ENCODE measurements at places on chromosomes 4 and X. TPM values are rescaled to one million over a fixed set of nuclear protein-coding genes. Genes with fewer than 3 reads are reported as not detected.

Gene ARSJ
- 11.3 TPM for polyA plus RNA-seq

DNA sequence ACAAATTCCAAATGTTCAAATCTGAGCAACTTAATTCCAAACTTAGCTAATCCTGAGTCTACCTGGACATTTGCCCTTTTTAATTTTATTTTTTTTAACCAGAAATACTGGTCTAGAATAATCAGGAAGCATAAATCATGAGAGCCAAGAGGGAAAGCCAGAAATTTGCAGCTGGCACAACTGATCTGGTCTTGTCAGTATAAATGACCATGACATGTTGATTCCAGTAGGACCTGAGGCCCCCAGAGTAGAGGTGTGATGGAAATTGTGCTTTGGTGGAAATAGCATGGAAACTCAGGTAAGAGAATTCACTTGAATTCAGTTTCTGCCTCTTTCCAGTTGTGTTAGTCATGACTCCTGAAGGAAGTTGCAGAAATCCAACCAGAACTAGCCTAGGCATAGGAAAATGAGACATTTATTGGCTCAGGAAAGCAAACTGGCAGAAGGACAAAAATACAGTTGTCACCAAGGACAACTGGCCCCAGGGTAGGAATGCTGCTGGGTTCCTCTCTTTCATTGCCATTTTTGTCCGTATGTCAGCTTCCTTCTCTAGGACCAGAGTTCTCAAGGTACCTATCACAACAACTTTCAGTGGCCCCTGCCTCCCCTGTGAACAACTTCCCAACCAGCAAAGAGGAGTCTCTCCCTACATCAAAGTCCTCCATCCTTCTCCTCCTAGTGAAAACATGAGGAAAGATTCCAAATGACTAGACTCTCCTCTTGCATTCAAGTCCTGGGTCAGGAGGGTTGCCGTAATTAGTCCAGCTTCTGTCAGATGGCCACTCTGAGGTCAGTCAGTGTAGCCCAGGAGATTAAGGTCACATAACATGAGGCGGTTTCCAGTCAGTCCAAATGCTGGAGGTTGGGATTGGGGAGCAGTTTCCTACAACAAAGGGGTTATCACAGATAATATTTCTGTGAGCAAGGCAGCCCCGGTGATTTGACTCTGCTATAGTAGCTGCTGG, 29.3 kb upstream of the MYOZ2 start:
- no peaks in the 10 kb centered on the region for H3K36me3 ChIP-seq
- no peak for DNase-seq

DNA sequence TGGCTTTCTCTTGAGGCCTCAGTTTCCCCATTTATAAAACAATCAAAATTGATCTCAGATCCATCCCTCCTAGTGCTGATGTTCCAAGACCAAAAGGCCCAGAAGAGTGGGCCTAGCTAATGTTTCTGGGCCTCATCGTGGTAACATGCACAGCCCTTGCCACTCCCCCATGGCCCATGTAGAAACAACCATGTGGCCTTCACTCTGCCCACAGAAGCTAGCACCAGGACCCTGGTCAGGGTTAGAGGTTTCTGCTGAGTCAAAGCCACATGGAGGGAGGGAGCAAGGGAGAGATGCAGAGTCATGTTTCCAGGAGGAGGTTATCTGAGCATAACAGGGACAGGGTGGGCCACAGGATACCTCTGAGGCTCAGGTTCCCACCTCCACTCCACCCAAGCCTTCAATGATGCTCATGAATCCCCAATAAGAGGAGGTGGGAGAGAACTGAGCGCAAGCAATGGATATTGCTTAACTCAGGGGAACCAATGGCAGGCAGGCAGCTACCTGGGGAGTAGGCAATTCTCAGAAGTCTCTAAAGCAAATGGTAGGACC, 16.9 kb downstream of the OTUD5 start:
- no peak for DNase-seq
- H3K36me3 ChIP-seq: peaks cover 20% of the 10 kb centered on the region
- no peak overlapping the region for H3K4me3 ChIP-seq

GRCh38 chrX:9873952-9874351, 87.7 kb downstream of the SHROOM2 start:
- no peak overlapping the region for H3K4me3 ChIP-seq
- peaks cover 2% of the 10 kb centered on the region for H3K36me3 ChIP-seq
- H3K27ac ChIP-seq: no peak overlapping the region
- no peak for DNase-seq
- H3K4me1 ChIP-seq: no peaks in the 10 kb centered on the region

- DNase-seq: no peak
- H3K4me1 ChIP-seq: no peaks in the 10 kb centered on the region
- no peak overlapping the region for H3K27ac ChIP-seq
- no peaks in the 10 kb centered on the region for H3K36me3 ChIP-seq
- H3K27me3 ChIP-seq: peaks cover under 1% of the 10 kb centered on the region
- no peak overlapping the region for H3K4me3 ChIP-seq
These were observed 36.8 kb upstream of the TNIP3 start for GRCh38 chr4:121200795-121201472.

- H3K27ac ChIP-seq: no peak overlapping the region
- no peak for DNase-seq
- no peaks in the 10 kb centered on the region for H3K27me3 ChIP-seq
- H3K36me3 ChIP-seq: no peaks in the 10 kb centered on the region
- no peaks in the 10 kb centered on the region for H3K4me1 ChIP-seq
These were observed 190.9 kb downstream of the SHOX start for GRCh38 chrX:821327-822107.

DNA sequence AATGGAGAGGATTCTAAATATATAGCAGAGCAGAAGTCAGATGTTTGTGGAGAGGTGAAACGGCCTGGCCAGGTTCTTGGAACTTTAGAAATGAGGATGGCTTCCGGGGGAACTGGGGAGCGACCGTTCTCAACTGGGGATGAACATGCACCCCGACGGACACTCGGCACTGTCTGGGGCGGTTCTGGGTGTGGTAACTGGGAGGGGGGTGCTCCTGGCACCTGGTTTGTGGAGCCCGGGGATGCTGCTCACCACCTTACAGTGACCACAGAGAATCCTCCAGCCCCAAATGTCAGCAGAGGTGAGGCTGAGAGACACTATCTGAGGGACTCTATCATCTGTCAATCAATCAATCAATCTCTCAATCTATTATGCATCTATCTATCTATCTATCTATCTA, 69.0 kb upstream of the PPP2R3B start:
- no peak overlapping the region for H3K4me3 ChIP-seq
- H3K27ac ChIP-seq: no peak overlapping the region
- DNase-seq: no peak
- H3K4me1 ChIP-seq: no peaks in the 10 kb centered on the region
- no peaks in the 10 kb centered on the region for H3K36me3 ChIP-seq
- no peaks in the 10 kb centered on the region for H3K27me3 ChIP-seq

- DNase-seq: peak; percentile 19
- H3K36me3 ChIP-seq: no peaks in the 10 kb centered on the region
- no peaks in the 10 kb centered on the region for H3K4me1 ChIP-seq
These were observed 183.7 kb downstream of the EVC2 start for GRCh38 chr4:5524446-5525299.

GRCh38 chr4:152189451-152190179, 346.3 kb downstream of the FBXW7 start:
- H3K4me1 ChIP-seq: no peaks in the 10 kb centered on the region
- H3K4me3 ChIP-seq: no peak overlapping the region
- H3K36me3 ChIP-seq: no peaks in the 10 kb centered on the region
- no peak for DNase-seq
- no peak overlapping the region for H3K27ac ChIP-seq

DNA sequence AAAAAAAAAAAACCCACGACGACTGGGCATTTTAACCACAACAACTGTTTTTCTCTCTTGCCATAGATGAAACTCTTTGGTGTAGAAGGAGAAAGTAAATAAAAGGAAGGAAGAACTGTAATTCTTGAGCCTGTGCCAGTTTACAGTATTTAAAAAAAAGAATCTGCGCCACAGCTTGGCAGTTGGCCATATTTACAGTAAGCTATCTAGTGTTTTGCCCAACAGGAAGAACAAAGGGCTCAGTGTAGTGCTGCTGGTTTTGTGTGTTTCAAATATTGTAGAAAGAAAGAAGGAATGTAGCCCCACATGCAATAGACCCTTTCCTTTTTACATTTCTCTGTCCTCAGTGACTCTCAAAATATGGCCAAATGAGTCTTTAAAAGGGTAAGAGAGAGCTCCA, 66.1 kb downstream of the NR3C2 start:
- no peak overlapping the region for H3K4me3 ChIP-seq
- H3K4me1 ChIP-seq: no peaks in the 10 kb centered on the region
- no peaks in the 10 kb centered on the region for H3K36me3 ChIP-seq
- H3K27me3 ChIP-seq: no peaks in the 10 kb centered on the region
- DNase-seq: peak; percentile 64
- no peak overlapping the region for H3K27ac ChIP-seq

- peaks cover 13% of the 10 kb centered on the region for H3K4me1 ChIP-seq
- peak; percentile 92 for DNase-seq
- H3K27me3 ChIP-seq: no peaks in the 10 kb centered on the region
- peaks cover 7% of the 10 kb centered on the region for H3K36me3 ChIP-seq
- H3K4me3 ChIP-seq: peak overlapping the region; percentile 85
These were observed 772 bp upstream of the FBXW7 start for GRCh38 chr4:152536545-152537182.

Measured in large intestine (tissue), 12 donors.